ENCODE measurements at places on chromosomes 3 and 15. TPM values are rescaled to one million over a fixed set of nuclear protein-coding genes. Genes with fewer than 3 reads are reported as not detected.

Gene BRK1
- 275 TPM for polyA plus RNA-seq

Gene SAXO2
- polyA plus RNA-seq, result 7.4 TPM

Gene THAP10
- polyA plus RNA-seq, result not detected

Gene INSYN1
- polyA plus RNA-seq, result not detected

Gene TF
- polyA plus RNA-seq, result not detected

Gene KAT2B
- polyA plus RNA-seq, result 7.0 TPM

Gene SMC4
- 48.4 TPM for polyA plus RNA-seq

Gene ZNF106
- polyA plus RNA-seq, result 33.8 TPM

Gene ZPLD1
- polyA plus RNA-seq, result not detected

Gene SLC4A7
- polyA plus RNA-seq, result 25.4 TPM

Gene CEP70
- polyA plus RNA-seq, result 6.5 TPM

Gene PLCL2
- 27.1 TPM for polyA plus RNA-seq

Gene CHRNA7
- 3.8 TPM for polyA plus RNA-seq

Gene NSMCE3
- 38.1 TPM for polyA plus RNA-seq

Gene ATP13A4
- polyA plus RNA-seq, result not detected

Gene XCR1
- not detected for polyA plus RNA-seq

DNA sequence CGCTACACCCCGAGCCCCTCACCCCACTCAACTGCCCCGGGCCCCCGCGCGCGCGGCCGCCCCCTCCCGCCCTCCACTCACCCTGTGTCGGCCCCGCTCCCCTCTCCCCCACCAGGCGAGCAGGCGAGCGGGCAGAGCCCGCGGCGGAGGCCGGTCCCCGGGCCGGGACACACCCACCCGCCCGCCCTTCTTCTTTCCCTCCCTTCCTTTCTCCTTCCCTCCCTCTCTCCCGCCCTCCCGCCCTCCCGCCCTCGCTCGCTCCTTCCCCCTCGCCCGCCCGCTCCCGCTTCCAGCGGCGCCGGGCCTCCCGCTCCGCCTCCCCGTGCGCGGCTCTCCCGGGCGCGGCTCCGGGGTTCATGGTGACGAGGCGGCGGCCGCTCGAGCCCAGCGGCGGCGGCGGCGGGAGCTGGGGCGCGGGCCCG is at the start of gene CTDSPL:
Gene CTDSPL (plus strand): TSS at position 261 of the 422 bp plus-strand sequence. CDS start 320 bp downstream, outside the sequence.
- no peak for DNase-seq

GRCh38 chr3:101824702-101825101 is 24.6 kb upstream of the NFKBIZ start:
- DNase-seq, result no peak

DNA sequence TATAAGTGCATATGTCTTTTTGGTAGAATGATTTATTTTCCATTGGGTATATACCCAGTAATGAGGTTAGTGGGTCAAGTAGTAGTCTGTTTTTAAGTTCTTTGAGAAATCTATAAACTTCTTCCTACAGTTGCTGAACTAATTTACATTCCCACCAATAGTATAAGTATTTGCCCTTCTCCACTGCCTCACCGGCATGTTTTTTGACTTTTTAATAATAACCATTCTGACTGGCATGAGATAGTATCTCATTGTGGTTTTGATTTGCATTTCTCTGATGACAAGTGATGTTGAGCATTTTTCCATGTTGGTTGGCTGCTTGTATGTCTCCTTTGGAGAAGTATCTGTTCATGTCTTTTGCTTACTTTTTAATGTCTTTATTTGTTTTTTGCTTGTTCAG is 94.1 kb upstream of the TP63 start:
- no peak for DNase-seq

DNA sequence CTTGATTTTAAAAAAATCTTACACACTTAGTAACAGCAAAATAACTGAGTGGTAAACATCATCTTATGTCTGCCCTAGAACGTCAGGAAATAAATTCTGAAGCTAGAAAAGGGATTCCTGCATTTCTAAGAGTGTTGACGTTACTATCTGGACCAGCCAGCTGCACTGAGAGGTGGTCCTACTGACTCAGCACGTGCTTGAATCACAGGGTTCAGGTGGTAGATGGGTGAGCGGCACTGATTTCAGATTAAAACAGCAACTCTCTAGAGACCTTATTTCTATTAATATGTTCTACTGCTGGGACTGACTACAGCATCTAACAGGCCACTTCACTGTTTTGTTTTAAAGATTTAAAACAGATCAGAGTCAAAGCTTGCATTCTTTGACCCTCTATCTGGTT is 377.2 kb downstream of the GABRB3 start:
- DNase-seq, result no peak

GRCh38 chr15:66600240-66600627 is 34.4 kb upstream of the LCTL start:
- DNase-seq, result no peak

- DNase-seq, result no peak
Observed at GRCh38 chr15:63986751-63987341, 59.4 kb downstream of the DAPK2 start.

DNA sequence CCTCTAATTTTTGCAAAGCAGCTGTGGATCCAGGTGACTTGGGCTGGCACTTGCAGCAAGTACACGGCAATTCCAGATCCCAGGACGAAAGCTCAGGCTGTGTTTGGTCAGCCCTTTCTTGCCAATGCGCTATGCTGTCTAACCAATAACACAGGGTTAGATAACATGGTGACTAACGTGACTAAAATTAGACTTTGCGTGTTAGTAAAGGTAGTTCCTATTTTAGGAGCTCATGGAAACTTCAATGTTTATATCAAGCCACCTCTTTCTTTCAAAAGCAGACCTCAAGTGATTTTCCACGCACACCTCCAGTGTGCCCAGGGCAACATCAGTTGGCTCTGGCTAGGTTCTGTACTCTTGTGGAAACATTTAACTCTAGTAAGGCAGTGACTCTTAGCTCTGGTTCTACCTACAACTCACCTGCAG is 32.5 kb downstream of the CDCP1 start:
- DNase-seq, result no peak

DNA sequence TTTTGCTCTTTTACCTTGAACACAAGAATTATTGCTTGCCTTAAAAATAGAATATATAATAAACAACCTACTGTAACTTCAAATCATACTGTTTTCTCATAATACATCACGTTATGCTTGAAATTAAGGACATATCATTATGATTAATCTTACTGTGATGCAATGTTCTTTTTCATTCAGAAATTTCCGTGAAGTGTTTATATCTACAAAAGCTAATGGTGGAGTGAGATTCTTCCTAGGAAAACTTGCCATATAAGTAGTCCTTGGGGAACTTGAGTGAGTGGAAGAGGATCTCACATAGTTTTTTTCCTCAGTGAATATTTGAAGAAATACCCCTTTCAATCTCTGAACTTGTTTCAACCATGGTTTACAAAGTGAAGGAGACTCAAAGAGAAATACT is 498.7 kb upstream of the CBLB start:
- no peak for DNase-seq

- DNase-seq, result peak; percentile 41
Observed at GRCh38 chr3:134640872-134641470, 9.9 kb downstream of the KY start.

DNA sequence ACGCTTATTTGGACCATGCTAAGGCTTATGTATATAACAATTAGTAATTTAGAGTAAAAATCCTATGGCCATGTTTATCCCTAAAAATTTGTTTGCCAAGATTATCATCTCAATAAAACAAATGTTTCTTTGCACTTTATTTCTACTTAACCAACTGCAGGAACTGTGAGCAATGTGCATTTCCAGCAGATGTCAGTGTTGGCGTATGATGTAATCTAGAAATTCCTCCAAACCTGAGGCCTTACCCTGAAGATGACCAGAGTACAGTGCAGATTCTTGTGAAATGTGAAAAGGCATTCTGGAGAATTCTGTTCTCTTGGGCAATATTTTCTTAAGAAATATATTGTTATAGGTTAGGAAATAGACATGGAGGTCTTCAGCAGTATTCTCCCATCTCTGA is 205.9 kb downstream of the MBNL1 start:
- DNase-seq, result peak; percentile 50

DNA sequence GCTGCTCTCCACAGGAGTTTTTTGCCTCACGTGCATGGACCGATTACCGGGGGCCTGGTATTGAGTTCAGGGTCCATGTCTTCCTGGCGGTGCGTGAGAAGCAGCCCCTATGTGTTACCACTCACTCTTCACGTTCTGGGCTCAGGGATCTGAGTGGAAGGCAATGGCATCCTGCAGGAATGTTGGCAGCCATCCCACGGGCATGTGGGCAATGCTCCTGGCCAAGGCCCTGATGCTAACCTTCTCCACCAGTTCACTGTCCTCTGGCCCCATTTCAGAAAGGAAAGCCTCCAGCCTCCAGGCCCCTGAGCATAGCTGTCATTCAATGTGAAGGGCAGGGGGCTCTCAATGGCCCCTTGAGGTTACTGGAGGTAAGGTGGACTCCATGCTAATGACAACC is 43.0 kb upstream of the KY start:
- no peak for DNase-seq

DNA sequence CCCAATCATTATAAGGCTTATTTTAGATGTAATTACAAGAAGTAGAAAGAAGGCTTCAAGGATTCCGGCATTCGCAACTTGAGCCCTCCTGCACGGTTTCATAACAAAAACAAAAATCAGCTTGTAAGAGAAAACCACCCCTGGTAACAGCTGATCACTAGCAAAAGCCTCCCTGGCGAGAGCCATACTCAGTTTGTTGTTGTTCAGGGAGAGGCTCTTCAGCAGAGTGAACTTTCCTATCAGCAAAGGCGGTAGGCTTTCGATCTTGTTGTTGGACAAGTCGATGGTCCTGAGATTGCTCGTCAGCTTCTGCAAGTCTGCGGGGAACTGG is 710 bp downstream of the LRRC57 start:
- no peak for DNase-seq

DNA sequence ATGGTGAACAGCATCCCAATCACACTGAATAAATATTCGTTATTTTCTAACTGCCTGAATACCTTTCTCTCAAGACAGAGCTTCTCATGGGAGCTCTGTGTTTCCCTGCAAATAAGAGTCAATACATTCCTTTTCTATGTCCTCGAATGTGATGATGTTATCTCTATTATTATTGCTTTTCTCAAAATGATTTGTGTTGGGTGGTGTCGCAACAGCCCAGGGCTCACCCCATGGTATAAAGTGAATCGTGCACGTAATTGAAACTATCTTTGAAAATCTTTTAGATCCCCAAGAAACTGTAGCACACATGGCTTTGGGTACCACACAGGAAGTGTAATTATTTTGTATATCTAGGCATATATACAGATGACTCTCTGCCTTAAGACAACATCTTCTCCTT is 190.6 kb upstream of the LRTM1 start:
- DNase-seq, result no peak

GRCh38 chr3:143536817-143537535 is 311.3 kb downstream of the SLC9A9 start:
- DNase-seq, result no peak

DNA sequence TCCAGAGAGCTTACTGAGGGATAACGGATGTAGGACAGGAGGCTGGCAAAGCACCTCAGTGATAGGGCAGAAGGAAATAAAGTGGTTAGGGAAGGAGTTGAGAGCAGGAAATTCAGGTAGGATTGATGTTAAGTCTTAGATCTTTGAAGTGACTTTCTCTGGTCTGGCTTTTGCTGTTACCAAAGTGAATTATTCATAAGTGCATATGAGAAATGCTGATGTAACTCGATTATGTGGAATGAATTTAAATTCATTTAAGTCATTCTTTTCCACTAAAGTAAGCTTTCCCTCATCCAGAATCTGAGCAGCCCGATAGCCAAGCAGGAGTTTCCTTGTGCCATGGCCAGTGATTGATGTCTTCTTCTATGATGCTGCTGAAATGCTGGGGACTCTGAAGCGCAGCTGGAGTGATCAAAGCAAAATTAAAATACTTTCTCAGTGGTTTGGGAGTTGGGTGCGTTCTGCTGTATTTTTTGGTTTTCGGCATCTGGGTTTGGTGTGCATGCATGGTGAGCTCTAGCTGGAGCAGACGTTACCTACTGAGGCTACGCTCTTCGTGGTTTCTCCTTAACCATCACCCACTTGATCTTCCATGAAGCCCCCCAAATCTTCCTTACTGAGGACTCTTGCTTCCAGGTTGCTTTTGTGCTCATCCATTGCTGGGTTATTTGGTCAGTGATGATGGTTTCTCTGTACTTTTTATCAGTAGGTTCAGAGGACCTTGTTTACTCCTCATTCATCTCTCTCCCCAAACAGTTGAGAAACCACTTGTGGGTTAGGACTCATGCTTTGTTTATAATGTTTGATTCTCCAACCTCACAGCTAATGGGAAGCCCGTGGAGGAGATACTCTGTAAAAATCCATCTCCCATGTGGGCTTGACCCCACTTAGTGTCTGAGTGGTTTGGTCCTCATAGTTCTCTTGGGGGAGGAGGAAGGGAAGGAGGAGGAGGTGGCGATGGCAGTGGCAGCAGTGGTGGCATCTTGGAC is 72.5 kb downstream of the IGF1R start:
- no peak for DNase-seq

DNA sequence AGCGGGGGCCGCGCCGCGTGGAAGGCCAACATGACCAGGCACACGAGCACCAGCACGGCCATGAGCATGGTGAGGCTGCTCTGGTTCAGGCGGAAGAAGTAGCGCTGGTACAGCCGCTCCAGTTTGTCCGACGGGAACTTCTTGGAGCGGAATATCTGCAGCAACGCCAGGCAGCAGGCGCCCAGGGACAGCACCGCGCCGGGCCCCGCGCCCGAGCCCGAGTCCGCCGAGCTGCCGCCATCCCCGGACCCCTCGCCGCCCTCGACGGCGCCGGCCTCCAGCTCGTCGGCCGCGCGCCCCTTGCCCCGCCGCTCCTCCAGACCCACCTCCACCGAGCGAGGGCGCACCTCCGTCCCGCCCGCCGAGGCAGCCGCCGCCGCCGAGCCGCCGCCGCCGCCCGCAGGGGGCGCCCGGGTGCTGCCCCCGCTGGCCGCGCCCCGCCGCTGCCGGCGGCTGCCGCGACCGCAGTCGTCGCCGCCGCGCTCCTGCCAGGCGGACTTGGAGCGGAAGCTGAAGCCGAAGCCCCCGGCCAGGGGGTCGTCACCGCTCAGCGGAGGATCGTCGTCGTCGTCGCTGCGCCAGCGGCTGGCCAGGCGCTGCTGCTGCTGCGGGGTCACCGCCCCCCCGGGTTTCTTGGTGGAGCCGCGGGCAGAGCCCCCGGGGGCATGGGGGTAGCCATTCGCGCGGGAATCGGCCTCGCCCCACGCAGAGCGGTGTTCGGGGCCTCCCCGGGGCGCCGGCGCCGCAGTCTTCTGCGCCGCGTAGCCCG is 957 bp downstream of the ADCY5 start:
- peak; percentile 50 for DNase-seq

- DNase-seq, result peak; percentile 72
Observed at GRCh38 chr3:31227131-31227562, 305.6 kb upstream of the STT3B start.

DNA sequence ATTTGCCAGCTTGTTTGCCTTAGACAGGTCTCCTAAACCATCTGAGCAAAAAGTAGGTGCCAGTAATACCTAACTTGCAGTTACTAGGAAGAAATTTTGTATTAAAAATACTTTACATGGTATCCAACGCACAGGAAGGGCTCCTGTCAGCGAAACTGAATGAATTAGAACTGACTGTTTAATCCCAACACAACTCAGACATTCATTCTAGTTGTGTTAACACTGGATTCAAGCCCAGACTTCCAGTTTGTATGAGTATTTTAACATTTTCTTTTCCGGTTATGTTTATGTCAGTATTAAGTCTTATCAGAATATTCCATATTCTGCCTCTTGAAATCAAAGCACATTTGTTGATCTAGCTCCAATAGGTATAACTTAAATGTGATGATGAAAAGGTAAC is 82.0 kb upstream of the SOX2 start:
- no peak for DNase-seq

GRCh38 chr3:123469323-123469995 is 20.6 kb upstream of the ADCY5 start:
- no peak for DNase-seq

Data from CD4-positive, CD25-positive, alpha-beta regulatory T cell (primary cell).